ENCODE measurements at places on chromosomes 11 and 22.

DNA sequence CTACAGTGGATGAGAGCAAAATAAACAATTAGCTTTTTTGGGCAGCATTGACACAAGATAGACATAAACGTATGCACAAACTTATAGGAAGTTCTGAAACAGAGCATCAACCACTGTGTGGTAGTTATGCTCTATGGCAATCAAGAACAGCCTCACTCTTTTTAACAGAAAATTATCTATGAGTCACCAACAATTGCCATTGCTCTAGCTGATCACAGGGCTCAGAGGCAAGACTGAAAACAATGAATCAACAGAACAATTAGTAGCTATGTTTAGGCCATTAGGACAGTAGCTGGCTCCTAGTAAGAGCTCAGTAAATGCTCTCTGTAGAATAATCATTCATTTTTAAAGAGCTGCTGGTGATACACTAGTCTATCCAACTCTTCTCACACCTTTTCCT, 34.9 kb upstream of the PICALM start:
- DNase-seq = peak; percentile 17

- peak; percentile 68 for DNase-seq
Measured at GRCh38 chr11:40281052-40281580, 1178.3 kb downstream of the LRRC4C start.

GRCh38 chr11:16924826-16925560, 89.2 kb downstream of the PLEKHA7 start:
- DNase-seq = peak; percentile 29

DNA sequence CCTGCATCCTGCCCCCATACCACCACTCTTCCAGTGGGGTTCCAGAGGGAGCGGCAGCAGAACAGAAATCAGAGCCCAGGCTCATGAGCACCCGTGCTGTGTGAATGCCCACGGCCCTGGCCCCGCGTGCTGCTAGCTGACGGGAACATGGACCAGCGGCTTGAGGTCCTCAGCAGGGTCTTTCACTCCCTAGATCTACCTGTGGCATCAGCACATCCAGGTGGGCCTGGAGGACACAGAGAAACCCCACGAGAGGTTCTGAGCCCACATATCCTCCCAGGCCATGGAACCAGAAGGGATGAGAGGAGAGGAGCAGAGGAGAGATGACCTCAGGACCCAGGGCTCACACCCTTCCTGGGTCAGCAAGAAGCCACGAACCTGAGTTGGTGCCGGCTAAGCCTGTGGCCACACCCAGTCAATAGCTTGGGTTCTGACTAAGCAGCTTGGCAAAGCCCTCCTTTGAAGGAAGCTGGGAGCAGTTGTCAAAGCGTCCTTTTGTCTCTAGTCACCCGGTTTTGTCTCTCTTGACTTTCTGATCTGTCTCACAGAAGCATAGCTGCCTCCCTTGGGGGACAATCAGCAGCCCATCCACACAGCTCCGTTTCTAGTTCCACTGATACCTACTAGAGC, 89.3 kb upstream of the LMO1 start:
- DNase-seq = no peak

DNA sequence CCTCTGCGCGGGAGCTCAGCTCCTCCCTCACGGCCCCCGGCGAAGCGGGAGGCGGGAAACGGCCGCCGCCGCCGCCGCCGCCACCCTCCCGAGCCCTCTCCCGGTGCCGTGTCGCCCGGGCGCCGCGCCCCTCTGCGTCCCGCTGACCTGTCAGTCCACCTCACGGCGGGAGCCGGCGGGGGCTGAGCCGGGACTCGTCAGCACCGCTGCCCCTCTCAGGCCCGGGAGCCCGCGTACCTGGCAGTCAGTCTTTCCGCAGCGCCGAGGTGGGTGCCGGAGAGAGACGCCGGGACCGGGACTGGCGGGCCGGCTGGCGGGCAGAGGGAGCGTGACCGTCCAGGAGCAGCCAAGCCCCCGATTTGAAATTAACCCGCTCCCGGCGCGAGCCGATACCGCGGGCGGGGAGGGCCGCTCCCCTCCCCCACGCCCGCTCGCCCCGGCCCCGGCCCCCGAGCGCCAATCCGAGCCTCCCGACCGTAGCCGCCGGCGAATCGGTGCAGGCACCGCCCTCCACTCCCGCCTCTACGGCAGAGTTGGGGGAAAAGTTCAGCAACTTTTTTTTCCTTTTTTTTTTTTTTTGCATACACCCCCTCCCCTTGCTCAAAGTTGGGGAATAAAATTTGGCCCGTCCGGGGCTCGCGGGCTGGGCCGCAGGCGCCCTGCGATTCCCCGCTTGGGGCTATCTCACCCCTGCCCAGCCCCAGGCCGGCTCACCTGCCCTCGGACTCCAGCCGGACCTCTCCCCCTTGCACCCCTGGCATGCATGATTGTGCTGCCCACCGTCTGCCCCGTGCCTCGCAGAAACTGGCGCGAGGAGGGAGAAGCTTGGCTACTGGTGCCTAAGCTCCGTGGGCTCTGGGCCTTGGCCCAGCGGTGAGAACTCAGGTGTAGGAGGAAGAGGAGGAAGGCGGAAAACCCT, 774 bp upstream of the E2F8 start:
- DNase-seq = peak; percentile 63

DNA sequence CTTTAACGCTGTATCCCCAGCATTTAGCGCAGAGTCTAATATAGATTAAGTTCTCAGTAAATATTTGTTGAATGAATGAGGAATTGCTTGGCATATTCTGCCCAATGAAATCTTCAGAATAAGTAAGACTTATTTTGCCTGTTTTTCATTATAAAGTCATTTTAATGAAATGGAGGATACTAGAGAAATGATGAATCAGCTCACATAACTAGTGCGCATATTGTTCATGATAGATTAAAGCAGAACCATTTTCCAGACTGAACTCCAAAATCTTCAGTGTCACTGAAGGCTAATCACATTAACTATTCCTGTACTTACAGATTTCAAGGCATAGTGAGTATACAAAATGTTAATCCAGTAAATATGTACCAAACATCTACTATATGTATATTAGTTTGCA, 29.6 kb downstream of the ACER3 start:
- no peak for DNase-seq

DNA sequence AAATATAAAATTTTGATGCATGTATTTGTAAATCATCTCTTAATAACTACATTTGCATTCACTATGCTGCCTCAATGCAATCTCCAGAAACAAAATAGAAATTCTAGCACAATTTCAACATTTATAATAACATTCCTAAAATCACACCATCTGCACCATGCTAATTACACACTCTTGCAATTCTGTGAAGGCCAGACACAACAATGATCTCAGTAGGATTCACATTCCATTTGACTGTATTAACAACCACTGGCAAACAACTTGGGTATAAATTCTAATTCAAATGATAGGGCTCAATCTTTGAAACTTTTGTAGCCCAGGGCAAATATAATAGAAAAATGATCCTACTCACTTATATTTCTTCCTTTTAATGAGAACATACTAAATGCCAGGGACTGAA, 25.9 kb downstream of the RAB6A start:
- DNase-seq = no peak

- DNase-seq = no peak
Measured at GRCh38 chr11:17423533-17424310, 35.3 kb upstream of the KCNJ11 start.

DNA sequence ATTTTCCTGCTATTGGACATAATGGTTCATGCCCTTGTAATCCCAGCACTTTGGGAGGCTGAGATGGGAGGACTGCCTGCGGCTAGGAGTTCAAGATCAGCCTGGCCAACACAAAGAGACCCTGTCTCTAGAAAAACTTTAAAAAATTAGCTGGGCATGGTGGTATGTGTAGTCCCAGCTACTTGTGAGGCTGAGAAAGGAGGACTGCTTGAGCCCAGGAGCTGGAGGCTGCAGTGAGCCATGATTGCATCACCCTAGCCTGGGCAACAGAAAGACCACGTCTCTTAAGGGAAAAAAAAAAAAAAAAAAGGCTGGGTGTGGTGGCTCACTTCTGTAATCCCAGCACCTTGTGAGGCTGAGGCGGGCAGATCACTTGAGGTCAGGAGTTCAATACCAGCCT, 94.0 kb downstream of the APOL5 start:
- DNase-seq = no peak

DNA sequence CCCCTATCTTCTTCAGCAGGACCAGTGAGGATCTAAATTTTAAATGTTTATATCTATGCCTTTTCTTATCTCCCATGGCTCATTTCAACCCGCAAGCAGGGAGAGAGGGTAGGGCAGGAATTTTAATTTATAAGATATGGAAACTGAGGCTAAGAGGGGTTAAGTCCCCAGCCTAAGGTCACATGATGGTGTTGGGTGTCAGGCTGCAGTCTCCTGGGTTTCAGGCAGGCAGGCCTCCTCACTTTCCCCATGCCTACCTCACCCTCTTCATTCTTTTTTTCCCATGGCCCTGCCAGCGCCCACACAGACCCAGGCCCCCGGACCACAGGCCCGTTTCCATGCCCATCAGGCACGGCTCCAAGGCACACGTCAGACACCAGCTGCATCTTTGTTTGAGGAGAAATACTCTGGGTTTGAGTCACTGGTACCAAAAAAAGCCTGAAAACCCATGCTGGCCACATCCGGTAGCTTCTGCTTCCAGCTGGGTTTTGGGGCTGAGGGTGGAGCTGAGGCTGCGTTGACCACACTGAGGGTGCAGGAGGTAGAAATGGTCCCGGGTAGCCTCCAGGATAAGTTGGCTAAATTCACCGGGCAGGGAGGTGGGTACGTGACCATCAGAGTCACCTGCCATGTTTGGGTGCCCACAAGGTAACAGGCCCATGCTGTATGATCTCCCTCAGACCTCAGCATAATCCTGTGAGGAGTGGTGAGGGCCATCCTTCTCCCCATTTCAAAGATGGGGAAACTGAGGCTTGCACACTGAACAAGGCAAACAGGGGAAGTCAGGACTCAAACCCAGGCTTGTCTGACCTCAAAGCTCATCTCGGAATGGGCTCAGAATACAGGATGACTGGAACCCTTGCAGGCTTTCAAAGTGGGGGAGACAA, 7.5 kb downstream of the CRYBB1 start:
- DNase-seq = peak; percentile 18

GRCh38 chr11:86747801-86748200, 52.5 kb upstream of the PRSS23 start:
- DNase-seq = no peak

GRCh38 chr11:118126082-118126838, 26.4 kb downstream of the SCN4B start:
- no peak for DNase-seq

DNA sequence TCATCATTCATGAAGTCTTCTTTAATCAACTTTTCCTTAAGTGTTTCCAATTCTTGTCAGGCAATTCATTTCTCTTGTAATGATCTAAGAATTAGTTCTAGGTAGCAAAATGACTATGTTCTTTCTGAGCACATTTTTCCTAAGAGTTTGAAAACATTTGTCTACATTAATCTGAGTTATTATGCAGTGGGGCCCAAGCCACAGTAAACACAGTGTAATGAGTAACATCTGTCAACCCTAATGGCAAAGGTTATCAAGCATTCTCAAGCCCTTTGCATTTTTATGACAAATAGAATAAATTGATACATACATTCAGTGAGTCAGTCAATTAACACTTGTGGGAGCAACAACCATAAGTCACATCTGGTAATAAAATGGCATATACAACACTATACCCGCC, 106.7 kb upstream of the ZC3H12C start:
- DNase-seq = no peak

GRCh38 chr11:16169541-16169940, 186.8 kb downstream of the SOX6 start:
- DNase-seq = peak; percentile 85

GRCh38 chr11:33731723-33732531, 4.3 kb downstream of the CD59 start:
- DNase-seq = no peak

DNA sequence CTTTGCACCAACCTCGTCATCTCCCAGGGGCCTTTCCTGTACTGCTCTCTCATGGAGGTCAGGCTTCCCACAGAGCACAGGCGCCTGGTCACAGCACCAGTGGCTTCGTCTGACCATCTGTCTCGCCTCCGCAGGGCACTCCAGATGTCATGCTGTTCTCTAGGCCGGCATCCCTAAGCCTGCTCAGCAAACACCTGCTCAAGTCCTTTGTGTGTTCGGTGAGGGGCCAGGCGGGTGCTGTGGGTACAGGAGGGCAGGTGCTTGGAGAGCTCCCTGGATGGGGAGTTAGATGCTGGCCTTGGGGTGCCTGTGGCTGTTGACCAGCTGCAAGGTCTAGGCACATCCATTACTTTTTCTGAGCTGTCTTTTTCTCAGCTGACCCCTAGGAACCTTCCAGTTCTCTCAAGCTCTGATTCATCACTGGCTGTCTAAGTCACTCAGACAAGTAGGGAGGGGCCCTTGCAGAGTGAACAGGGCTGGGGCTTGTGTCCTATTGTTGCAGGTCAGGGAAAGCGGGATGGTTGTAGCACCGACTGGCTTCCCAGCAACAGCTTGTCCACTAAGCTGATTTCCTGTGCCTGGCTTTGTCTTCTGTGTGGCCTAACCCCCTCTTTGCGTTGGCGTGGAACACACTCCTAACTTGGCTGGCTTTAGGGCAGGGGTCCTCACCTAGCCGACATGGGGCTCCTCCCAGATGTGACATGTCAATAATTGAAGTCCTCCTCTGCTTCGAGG, 9.2 kb downstream of the CLDN5 start:
- no peak for DNase-seq

DNA sequence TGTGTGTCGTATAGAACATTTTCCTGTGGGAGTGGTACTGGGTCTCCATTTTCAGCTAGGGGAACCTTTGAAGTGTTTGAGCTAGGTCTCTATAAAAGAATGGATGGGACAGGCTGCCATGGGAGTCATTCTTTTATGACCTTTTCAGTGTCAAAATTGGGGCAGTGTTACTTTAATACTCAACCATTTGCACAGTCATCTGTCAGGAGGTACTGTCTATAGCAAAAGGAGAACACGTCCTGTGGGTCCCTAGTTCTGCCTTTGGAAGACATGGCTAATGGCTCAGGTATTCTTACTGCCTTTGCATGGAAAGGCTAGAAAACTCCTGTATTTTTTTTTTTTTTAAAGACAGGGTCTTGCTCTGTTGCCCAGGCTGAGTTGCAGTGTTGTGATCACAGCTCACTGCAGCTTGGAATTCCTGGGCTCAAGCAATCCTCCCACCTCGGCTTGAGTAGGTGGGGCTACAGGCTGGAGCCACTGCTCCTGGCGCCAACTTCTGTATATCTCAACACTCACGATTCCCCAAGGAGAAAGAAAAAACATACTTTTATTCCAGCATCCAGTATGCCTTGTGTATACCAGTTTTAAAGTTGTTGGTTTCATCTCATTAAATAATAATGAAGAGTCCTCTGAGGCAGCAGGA, 2.1 kb upstream of the ATF4 start:
- DNase-seq = no peak

DNA sequence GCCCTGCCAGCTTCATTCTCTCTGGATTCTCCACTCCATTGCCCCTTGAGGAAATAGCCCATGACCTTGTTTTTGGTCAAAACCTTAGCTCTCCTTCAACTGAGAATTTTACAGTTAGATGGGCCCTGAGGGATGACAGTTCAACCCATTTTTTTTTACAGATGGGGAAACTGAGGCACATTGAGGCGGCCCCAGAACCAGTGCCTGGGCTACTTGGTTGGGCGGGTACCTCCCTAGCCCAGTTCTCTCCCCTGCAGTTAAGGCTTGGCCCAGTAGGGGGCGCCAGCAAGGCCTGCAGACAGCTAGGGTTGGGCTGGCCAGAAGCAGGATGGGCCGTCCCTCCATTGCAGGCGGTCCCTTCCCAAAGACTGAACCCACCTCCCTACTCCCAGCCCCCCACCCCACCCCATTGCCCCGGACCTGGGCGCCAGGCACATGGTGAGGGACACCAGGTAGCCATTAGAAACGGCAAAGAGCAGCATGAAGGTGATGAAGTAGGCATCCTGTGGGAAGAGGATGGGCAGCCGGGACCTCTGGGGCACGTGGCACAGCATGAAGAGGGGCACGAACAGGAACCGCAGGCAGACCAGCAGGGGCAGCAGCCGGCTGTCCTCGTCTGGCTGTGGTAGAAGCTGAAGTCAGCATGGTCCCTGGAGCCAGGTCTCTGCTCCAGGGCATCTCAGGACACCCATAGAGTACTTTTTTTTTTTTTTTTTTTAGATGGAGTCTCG, 7.6 kb downstream of the SLC29A2 start:
- peak; percentile 88 for DNase-seq
